ENCODE measurements at places on chromosomes 1 and 21.

DNA sequence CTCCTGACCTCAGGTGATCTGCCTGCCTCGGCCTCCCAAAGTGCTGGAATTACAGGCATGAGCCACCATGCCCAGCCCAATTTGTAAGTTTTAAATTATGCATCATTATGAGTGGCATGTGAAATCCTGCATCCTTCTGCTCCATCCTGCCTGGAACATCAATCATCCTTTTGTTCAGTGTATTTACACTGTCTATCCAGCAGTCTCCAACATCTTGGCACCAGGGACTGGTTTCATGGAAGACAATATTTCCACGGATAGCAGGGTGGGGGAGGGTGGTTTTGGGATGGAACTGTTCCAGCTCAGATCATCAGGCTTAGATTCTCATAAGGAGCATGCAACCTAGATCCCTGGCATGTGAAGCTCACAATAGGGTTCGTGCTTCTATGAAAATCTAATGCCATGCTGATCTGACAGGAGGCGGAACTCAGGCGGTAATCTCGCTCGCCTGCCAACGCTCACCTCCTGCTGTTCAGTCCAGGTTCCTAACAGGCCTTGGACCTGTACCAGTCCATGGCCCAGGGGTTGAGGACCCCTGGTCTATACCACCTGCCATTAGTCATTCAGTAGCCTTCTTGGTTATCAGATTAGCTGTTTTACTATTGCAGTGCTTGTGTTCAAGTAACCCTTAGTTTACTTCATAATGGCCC is 22.2 kb upstream of the TCEA3 start:
- DNase-seq = no peak

- DNase-seq = no peak
Observed at GRCh38 chr1:243292117-243292516, 36.3 kb downstream of the SDCCAG8 start.

DNA sequence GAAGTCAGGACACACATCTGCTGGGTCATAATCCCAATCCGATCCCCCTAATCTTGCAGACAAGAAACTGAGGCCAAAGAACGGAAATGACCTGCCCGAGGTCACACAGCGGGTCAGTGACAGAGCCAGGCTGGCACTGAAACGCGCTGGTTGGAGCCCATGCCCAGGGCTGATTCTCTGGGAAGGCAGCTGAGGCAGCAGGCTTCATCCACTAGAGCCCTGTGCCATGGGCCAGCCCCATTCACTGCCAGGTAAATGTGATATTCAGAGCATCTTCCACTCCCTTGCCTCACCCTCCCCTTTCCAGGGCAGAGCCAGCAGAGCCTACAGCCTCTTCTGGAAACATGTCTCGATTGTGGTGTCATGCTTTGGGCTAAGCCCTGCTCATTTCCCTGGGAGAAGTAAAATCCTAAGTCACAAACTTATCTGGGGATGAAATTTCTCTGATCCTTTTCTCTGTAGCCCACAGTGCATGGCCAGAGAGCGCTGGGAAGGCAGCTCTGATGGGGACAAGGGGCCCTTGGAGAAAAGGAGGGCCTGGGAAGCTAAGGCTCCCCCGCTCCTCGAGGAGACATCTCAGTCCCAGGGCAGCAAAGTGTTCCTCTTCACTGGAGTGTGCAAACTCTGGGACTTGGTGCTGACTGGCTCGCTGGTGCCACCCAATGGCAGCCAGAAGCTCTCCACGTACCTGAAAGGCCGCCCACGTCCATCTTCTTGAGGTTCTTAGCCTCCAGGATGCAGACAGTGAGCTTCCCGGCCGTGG is 110.4 kb downstream of the SYT2 start:
- DNase-seq = no peak

GRCh38 chr1:180614730-180615129 is 17.1 kb upstream of the XPR1 start:
- DNase-seq = no peak

DNA sequence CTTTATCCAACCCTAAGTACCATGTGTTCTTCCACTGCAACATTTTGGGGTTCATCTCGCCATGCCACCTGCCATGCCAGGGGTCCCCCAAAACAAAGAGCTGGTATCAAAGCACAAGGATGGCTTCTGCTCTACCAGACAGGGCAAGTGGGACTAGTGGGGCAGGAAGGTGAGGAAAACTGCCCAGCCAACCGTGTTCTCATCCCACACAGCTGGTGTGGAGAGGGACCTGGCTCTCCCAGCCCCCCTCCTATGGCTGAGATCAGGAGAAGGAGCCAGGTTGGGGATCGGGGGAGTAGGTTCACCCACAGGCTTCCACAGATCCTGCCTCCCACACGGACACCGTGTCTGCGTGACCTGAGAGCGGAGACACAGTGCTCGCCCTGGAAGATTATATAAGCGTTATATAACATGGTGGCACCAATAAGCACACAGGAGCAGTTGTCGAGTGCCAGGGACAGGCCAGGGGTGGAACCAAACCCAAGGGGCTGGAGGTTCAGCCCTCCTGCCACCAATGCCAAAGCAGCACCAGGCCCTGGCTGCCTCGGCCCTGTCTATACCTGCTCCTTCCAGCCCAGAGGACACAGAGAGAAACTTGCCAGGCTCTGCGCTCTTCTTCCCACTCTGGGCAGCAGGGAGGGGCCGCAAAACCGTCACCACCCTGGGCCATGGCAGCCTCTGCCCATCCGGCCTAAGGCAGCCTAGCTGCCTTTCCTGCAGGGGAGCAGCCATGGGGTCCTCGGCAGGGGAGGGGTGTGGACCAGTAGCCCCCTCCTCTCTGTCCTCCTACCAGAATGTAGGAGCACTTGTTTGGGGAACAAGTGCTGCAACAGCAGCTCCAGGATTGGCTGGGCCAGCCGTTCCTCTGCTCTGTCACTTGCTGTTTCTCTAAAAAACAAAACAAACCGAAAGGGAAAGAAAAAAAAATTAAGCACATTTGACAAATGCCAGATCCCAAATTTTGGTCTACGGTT is 43.5 kb downstream of the CD34 start:
- peak; percentile 48 for DNase-seq

DNA sequence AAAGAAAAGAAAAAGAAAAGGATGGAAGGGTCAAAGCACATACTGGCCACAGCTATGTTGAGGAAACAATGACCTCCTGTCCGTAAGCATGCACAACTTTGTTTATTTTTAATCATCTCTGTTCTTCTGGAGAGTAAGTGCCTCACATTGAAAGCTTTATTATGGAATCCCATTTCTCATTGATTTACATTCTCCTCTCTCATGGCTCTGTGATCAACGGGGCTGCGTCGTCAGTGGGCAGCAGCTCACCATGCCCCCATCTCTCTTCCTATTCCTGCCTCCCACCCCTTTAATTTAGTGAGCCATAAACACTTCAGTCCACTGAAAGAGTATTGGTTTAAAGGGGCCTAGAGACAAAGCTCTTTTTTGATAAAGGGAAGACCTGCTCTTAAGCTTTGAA is 98.9 kb downstream of the KAZN start:
- DNase-seq = no peak

Measured in activated naive CD4-positive, alpha-beta T cell treated with anti-CD3 and anti-CD28 coated beads, Interleukin-2, amount 50 U/mL, for 16 hours (primary cell).